Stimulated activated CD8-positive, alpha-beta memory T cell treated with anti-CD3 and anti-CD28 coated beads, Interleukin-12 subunit alpha, Interleukin-12 subunit beta, amount 100 ng/mL, for 1 hour (primary cell): ENCODE measurements at places on chromosomes 12 and 14.
A peak's percentile ranks its signal among the peaks of the same experiment; 100 is the strongest.

DNA sequence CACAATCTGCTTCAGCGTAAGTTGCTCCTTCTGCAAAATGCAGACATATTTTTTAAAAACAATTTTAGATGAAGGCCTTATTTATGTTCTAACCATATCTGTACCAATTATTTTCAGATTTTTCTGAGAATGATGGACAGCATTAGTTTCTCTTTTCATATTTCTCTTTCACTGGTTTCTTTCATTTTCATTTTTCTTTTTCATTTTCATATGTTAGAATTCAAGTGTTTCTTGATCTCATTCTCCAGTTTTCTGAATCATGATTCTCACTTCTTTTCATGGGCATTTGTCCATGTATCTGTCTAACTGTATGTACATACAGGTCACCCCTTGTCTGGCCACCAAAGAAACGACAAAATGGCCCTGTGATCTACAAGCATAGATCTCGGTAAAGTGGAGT is 346.6 kb downstream of the NAV3 start:
- DNase-seq: no peak

- no peak for DNase-seq
These were observed 444.8 kb downstream of the AEBP2 start for GRCh38 chr12:19884021-19884492.

DNA sequence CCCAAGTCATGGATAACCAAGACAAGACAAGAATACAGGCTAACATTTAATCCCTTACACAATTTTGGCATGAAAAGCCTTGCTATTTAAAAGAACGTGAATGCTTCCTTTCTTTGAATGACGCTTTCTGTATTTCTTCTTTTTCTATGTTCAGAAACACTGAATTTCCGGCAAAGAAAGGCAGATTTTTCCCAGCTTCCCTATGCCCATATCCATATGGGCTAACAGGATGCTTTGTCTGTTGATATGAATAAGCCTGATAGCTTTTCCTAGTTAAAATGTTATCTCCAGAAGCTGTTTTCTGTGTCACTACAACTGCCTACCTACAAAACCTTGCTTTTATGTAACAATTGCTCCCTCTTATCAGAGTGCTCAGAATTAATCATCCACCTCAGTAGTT is 38.3 kb upstream of the CACNA2D4 start:
- no peak for DNase-seq

- no peak for DNase-seq
These were observed 178.2 kb downstream of the PIK3C2G start for GRCh38 chr12:18439541-18439940.

GRCh38 chr12:52044292-52044983 is 6.8 kb upstream of the NR4A1 start:
- DNase-seq: no peak

- DNase-seq: no peak
These were observed 73.9 kb downstream of the SLC2A13 start for GRCh38 chr12:40031965-40032364.

- DNase-seq: no peak
These were observed 179.2 kb downstream of the AKAP6 start for GRCh38 chr14:32508281-32508680.

- DNase-seq: peak; percentile 44
These were observed 34.8 kb downstream of the FBXO21 start for GRCh38 chr12:117155278-117156060.

DNA sequence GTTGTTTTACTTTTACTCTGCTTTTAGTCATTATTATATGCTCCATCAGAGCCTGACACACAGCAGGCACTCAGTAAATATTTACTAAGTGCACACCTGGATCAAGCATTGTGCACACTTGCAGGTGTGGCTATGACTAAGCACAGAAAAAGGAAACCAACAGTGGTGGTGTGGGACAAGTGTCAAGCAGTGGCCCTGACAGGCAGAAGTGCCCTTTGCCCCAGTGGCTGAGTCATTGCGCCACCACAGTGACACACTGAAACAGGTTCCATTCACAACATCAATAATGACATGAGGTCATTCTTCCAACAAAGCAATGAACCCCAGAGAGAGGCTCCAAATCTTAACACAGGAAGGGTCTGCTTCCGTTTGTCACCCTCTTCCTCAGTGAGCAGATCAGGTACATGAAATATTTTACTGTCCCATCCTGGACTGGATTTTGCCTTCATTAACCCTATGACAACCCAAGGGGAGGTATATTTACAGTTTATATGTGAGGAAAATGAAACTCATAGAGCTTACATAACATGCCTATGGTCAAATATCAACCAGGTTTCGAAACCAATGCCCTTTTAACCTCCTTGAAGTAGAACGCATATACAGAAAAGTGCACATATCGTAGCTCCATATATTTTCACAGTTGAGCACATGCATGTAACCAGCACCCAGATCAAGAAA is 82.6 kb upstream of the GTF2A1 start:
- DNase-seq: no peak

DNA sequence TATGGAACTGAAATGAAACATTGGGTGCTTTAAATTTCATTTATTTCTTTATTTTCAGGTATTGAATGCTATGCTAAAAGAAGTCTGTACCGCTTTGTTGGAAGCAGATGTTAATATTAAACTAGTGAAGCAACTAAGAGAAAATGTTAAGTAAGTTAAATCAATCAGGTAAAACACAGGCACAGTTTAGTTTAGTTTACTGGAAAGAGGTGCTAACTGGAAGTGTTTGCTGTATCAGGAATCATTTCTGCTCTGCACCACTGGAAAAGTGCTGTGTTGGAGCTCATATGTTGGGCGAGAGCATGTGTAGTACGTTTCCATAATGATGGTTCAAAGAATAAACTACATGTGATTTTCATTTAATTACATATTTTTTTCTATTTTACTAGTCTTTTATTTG is 16.7 kb downstream of the SRP54 start:
- DNase-seq: no peak

DNA sequence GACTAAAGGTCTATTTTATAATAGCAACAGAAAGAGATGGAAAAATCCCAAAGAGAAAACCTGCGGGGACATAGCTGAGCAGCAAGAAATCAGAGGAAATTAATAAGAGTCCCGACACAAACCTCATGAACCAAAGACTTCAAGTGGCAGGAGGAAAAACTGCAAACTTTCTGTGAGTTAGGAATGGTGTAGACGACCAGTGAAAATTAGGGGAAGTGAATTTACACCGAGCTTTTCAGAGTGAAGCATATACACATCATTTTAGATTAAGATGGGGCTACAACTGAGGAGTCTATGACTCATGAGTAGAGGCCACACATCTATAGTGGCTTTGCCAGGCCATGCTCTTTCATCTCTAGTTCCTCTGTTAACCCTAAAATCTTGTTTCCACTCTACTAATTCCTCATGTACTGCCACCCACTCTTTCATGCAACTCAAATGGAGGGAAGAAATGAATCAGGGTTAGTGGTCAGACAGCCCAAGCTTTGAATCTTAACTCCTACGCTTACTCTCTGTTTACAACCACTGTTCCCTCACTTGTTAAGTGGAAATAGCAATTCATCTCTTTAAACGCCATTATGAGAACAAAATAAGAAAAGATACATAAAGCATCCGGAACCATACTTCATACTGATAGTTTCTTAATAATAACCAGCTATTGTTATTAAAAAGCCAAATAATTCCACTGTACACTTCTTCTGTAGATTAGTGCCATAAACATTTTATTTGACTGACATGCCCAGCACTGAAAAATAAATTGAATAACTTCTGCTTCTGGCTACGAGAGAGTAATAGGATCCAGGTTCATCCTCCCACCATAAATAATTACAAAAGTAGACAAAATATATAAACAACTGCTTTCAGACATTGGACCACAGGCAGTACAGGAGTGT is 219.3 kb downstream of the RMST start:
- DNase-seq: no peak

- no peak for DNase-seq
These were observed 43.8 kb upstream of the ARID2 start for GRCh38 chr12:45685680-45686079.

GRCh38 chr12:30974746-30975500 is 48.4 kb downstream of the TSPAN11 start:
- DNase-seq: no peak

- DNase-seq: no peak
These were observed 1.9 kb downstream of the DAAM1 start for GRCh38 chr14:59190372-59190771.

GRCh38 chr14:24213866-24214662 is 776 bp upstream of the CHMP4A start:
- DNase-seq: no peak

GRCh38 chr12:53251477-53252348 is 16.4 kb upstream of the ESPL1 start:
- peak; percentile 42 for DNase-seq

DNA sequence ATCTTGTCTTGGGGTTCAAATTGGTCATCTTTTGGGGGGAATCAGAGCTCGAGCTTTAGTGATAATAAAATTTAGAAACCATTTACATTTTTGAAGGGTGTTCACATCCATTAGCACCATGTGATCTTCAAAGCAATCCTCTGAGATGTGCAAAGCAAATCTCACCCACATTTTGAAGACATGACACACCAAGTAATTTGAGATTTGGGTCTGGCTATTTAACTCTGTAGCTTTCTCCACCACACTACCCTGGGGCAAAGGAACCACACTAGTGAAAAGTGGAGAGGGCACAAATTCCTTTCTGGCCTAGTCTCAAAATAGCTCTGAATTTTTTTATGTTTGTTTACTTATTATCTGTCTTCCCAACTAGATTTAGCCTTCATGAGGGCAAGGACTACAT is 46.6 kb upstream of the TMEM233 start:
- no peak for DNase-seq

DNA sequence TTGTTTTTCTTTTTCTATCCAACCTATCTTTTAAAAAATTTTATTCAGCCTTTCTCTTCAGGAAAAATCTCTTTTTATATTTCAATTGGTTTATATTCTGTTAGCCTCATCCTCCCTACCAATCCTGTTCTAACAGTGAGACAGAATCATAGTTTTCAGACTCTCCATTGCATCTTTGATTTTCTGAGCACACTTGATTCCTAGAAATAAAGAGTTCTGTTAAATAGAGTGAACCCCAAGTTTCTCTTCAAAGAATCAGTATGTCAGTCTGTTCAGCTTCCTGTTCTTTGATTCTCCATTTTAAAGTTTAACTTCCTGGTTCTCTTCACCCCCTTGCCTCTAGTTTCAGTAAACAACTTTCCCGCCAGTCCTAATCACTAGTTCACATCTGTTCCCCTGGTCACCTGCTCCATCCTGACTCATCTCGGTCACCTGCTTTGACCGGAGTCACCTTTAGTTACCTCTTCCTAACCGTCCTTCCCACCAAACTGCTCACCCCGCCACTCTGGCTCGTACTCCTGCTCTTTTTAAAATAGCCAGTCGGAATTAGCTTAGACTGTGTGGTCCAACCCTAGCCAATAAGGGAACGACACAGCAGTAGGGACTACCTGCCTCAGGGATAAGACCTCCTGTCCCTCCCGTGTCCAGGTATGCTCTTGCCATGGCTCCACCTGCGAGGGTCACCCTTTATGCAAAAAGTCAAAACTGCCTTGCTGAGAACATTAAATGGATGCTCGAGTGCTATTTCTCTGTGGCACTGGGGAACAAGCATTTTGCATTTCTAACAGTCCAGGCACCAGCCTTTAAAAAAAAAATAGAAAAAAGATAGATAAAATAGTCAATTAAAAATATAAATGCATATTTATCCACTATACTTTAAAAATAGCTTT is 48.4 kb downstream of the DDX51 start:
- no peak for DNase-seq

DNA sequence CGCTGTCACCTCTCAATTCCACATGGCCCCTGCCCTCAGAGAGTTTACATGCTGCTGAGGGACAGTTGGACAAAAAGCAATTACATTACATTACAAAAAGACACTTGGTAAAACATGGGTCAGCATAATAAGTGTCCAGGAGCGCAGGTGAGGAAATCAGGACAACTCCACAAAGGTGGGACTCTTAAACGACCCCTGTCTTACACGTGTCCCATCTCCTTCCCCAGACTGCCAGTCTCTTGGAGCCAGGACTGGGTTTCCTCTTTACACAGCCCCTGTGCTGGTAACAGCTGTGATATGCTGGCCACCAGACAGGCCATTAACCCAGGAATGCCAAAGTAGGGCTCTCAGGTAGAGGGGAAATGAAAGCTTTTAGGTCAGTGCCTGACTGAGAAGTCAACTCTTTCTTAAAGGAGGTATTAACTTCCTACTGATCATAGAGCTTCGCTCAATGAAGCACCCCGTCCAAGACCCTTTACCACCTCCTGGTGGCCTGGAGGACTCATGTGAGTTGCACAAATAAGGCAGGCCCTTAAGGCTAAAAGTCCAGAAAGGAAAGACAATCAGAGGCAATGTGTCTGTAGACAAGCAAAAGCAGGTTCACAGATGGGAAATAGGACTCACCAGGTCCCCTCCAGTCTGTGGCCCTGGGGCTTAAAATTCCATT is 55.5 kb downstream of the ANO2 start:
- no peak for DNase-seq

GRCh38 chr14:59293935-59294661 is 105.6 kb downstream of the DAAM1 start:
- DNase-seq: no peak

DNA sequence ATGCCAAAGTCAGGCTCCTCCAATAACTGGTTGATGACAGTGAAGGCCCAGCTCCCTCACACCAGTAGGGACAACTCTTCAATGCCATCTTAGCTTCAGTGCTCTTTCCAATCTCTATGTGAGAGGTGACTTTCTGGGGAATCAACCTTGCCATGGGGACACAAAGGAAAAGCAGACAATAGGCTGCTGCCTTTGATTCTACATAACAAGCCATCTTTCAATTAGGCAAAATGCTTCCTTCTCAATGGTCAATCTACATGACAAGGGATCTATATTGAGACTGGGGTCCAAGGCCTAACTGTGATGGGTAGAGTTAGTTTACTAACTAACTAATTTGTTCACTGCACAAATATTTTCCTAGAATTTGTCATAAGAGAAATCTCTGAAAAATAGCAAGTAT is 1417.5 kb upstream of the SEL1L start:
- no peak for DNase-seq

GRCh38 chr12:95545731-95546490 is 5.4 kb downstream of the USP44 start:
- DNase-seq: no peak

DNA sequence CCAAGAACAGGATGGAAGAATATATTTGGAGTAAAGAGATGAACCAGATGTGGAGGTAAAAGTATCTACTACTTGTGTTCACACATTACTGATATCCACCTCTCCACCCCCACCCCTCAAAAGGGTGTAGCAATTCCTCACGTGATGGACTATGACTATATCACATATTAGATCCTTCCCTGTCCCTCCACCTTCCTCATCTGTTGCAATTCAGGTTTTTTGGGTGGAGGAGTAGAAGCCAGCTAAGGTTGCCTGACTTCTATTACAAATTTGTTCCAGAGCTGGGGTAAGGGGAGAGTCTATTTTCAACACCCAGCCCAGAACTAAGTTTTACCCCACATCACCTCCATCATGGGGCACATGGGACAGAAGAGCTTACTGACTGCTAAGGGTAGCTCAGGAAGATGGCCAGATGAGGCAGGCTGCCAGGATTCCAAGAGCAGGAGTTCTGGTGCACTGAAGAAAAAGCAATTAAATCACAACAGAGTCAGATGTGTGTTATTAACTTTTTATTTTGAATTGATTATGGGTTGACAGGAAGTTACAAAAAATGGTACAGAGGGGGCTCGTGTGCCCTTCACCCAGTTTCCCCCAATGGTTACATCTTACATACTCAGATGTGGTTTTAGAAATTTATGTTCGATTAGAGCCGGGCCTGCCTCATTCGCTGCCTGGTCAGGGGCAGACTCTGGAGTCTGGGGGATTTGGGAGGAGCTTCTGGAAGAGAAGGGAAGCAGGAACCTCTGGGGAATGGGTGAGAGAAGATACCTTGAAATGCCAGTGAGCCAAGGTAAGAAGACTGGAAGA is 2.1 kb downstream of the RNASE13 start:
- no peak for DNase-seq
